SK-N-SH treated with all-trans-retinoic acid at 6 μM for 48 hours (cell line): ENCODE measurements at places on chromosomes 2 and 18.

- peak; percentile 74 for ATAC-seq
Observed at GRCh38 chr2:67260343-67261277, 136.5 kb upstream of the ETAA1 start.

DNA sequence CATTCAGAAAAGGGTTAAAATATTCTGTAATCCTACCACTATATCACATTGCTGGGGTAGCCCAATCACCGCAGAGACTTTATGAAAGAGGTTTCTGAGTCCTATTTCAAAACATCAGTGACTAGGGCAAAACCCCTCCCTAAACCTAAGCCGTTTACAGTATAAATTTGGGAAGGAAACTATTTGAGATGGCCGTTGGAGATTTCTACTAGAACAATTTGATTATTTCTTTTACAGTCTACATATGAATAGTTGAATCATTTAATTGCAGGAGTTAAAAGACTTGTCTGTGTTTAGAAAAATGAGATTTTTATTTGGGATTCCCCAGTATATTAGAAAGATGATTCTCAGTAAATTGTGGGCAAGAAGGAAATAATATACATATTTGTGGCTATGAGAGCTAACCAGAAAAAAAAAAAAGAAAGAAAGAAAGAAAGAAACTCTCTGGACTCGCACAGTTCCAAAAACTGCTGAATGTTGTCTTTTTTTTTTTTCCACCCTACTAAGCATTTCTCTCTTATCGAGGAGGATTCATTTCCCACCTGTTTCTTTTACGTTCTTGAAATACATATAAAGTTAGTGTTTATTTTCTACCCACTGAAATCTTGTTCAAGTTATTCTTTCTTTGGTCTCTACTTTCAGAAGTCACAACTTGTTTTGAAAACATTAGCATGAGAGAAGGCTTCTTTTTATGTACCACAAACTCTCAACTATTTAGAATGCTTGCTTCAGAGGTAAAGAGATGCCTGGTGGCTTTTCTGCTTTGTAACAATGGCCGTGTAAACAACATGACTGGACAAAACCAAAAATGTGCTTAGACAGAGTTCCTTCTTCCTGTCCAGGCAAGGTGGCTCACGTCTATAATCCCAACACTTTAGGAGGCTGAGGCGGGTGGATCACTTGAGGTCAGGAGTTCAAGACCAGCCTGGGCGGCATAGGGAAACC, 65.9 kb downstream of the BCL2 start:
- ATAC-seq, result peak; percentile 87

GRCh38 chr2:75311521-75311920, 112.2 kb upstream of the TACR1 start:
- no peak for ATAC-seq

DNA sequence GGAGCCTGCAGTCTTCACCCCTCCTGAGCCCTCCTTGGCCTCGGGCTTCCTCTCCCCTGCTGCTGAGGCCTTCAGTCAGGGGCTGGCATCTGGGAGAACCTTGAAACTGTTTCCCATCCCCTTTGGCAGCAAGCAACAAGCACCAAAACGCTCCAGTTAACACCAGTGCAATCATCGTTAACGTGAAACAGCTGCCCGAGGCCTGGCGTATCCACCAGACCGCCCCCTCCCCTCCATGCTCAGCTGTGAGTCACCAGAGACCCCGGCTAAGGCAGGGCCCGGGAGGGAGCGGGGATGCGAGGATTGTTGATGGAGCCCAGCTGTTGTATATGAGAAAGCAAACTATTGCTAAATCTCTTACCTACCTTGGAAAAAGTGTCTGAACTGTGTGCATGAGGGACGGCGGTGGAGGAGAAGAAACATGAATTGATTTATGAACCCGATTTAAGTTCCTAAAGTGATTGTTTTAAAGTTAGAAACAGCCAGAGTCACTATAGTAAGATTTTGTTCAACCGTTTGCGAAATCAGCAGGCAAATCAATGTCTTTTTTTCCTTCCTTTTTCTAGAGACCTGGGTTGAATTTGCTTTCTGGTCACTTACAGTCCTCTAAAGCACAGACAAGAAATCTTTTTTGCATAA, 5.2 kb downstream of the ZFP36L2 start:
- peak; percentile 21 for ATAC-seq

- ATAC-seq, result no peak
Observed at GRCh38 chr2:176432434-176432833, 163.2 kb downstream of the MTX2 start.

DNA sequence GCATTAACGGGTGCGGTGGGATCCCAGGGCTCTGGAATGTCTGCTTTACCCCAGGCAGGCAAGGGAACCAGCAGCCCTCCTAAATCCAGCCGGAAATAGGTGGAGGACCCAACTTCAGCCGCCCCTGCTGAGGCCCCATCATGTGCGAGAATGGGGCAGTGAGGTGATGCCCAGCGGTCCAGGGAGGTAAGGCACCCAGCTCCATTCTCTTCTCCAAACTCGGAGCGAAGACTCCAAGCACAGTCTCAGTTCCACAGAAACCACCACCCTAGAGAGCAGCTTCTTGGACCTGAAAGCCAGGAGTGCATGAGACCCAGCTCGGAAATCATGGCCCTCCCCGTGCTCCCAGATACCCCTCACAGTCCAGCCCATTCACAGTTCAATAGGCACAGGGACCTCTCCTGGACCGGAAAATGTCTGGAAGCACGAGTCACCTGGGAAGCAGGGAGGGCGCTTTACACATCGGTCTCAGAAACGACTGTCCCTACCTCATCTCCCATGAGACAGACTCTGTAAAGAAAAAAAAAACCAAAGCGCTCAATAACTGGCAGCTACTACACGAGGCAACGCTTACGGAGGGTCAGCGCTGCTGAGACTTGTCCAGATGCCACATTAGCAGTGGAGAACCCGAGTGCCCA, 2.0 kb downstream of the SDC1 start:
- no peak; the same call in 2 of the 3 replicates for ATAC-seq

GRCh38 chr2:231134910-231135655, 10.2 kb upstream of the HTR2B start:
- no peak for ATAC-seq

- ATAC-seq, result no peak
Observed at GRCh38 chr2:134216152-134216829, 37.6 kb upstream of the MGAT5 start.

- ATAC-seq, result no peak
Observed at GRCh38 chr2:142724713-142725349, 152.6 kb upstream of the KYNU start.

DNA sequence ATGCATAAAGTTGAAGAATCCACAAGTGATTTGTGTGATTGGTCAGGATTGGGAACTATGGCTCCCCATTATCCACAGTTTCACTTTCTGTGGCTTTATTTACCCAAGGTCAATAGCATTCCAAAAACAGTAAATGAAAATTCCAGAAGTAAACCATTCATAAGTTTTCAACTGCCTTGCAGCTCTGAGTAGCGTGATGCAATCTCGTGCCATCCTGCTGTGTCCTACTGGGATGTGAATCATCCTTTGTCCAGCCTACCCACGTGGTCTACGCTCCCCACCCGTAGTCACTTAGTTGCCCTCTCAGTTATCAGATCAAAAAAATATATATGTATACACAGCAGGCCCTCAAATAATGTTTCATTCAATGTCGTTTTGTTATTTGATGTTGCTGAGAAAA, 89.0 kb upstream of the DLGAP1 start:
- ATAC-seq, result no peak
